Smooth muscle cell of the brain vasculature (primary cell): ENCODE measurements at places on chromosomes 5 and 9.

DNA sequence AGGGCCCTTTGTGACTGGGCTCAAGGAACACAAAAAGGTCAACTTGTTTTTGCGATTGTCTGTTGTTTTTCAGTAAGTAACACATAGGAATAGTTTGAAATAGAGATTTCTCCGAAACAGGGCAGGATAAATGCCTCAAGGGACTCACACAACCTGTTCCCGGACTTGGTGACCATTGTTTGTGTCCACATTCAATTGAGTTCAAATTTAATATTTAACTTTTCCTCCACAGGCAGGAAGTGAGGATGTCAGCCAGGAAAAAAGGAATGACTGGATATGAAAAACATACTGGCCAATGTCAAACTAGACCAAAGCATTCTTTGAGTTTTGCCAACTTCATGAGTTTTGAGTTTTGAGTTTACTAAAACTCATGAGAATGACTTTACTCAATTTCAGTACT is 72.7 kb downstream of the SPATA31C2 start:
- no peak for DNase-seq

DNA sequence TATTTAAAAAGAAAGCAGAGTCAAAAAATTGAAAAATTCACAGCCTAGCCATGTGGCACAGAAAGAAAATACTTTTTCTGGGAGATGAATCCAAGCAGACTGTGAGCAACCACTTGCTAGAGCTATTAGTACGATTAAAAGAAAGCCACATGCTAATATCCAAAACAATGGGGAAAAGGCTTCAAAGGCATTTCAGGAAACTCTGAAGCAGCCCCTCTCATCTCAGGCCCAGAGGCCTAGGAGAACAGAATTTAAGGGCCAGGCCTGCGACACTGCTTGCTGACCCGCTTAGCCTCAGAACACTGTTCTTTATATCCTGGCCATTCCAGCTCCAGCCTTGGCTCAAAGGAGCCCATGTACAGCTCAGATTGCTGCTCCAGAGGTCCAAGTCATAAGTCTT is 1257.0 kb upstream of the CDH18 start:
- no peak for DNase-seq

DNA sequence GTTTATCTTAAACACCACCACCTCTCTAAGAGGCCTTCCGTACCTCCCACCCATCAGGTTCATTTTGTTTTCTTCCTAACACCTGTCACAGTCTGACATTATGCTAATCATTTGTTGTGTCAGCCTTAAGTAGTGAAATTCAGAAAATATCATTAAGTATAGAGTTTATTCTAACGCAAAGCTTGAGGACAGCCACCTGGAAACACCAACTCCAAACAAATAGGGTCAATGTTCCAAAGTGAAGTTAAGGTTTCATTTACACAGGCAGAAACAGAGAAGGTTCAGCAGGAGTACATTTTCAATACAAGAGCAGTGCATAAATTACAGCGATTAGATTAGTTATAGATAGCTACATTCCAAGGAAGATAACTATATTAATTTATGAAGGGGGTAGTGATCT is 1.3 kb upstream of the SMC5 start:
- no peak for DNase-seq

DNA sequence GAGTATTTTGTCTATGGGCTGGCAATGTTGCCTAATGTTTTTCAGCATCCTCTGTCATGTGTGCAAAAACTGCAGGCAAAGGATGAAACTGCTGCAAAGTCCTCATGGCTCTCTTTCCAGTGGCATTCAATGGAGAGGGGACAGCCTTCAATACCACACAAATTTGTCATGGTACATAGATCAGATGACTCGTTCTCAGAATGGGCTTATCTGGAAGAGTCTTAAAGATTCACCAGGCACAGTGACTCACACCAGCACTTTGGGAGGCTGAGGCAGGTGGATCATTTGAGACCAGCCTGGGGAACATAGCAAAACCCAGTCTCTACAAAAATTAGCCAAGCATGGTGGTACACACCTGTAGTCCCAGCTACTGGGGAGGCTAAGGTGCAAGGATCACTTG is 5.3 kb downstream of the CDKN2AIPNL start:
- DNase-seq = no peak

- DNase-seq = no peak
Observed at GRCh38 chr5:135705941-135706466, 127.2 kb upstream of the CXCL14 start.

GRCh38 chr5:157366741-157367674 is 93.0 kb upstream of the NIPAL4 start:
- DNase-seq = peak; percentile 72

DNA sequence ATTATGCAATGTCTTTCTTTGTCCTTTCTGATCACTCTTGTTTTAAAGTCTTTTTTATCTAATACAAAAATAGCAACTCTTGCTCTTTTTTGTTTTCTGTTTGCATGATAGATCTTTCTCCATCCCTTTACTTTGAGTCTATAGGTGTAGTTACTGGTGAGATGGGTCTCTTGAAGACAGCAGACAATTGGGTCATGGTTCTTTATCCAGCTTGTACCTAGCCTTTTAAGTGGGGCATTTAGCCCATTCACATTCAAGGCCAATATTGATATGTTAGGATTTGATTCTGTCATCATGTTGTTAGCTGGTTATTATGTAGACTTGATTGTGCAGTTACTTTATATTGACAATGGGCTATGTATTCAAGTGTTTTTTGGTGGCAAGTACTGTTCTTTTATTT is 245.9 kb upstream of the TARS1 start:
- no peak for DNase-seq

DNA sequence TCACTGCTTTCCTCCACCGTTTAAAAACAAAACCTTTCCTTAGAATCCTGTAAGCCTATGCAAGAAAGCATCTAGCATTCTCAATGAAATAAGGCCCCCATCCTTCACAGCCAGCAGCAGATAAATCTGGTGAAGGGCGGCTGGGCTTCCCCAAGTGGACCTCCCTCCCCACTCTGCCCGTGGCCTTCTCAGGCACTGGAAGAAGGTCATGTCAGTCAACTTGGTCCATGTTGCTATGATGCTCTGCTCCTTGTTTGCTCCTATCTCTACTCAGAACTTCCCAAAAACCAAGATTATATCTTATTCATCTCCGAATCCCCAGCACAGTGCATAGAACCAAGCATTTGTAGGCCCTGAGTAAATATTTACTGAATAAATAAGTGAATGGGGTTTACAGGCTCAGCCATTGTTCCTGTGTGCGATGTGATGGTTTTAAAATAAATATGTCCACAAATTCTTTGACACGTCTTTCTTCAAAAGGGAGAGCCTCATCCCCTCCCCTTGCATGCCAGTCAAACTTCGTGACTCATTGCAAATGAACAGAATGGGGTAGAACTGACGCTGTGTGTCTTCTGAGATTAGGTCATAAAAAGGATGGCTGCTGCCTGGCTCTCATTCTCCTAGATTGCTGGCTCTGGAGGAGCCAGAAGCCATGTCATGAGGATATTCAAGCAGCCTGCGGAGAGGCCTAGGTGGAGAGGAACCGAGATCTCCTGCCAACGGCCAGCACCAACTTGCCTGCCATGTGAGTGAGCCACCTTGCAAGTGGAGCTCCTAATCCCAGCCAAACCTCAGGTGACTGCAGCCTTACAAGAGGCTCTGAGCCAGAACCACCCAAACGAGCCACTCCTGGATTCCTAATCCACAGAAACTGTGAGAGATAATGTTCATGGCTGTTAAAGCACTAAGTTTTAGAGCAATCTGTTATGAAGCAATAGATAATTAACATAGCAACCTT is 70.5 kb downstream of the MED27 start:
- no peak for DNase-seq

DNA sequence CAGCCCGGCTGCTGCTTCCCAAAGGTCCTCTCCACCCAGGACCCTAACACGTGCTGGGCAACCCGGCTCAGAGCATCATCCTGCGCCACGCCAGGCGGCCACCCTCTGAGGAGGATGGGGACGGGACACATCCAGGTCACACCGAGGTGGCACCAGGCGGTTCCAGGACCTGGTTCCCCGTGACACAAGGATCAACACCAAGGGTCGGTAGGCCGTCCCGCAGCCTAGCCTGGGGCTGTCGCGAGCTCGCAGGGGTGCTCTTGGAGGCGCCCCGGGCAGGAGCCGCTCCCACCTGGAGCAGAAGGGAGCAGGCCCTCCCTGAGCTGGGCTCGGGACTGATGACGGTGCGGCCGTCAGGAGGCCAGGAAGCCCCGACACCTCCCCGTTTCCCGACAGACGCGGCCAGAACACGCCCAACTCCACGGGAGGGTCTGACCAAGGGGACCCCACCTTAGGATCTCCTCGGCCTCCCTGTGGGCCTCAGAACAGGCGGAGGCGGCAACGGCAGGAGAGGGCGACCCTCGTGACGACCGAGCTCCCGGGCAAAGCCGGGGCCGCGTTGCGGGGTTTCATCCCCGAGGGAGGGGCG is 6.3 kb downstream of the EXD3 start:
- no peak for DNase-seq

GRCh38 chr5:133675376-133676154 is 63.2 kb upstream of the FSTL4 start:
- no peak for DNase-seq

- no peak for DNase-seq
Observed at GRCh38 chr5:109836280-109836679, 146.6 kb downstream of the MAN2A1 start.

DNA sequence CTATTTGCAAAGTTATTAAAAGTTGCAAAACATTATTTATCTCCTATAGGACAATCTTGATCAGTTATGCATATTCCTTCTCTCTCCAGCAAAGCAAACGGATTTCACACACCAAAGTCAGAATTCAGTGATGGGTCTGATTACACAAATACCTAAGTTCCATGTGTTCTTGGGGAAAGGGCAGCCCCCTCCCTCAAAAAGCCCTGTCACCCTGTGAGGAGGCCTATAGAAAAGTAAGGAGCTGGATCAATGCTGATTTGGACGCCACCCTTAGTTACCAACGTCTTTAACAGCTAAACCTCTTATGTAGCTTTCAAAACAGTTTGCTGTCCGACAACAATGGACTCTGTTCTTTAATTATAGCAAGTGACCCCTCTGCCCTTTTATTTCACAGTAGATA is 6.4 kb downstream of the ZNF608 start:
- DNase-seq = no peak

DNA sequence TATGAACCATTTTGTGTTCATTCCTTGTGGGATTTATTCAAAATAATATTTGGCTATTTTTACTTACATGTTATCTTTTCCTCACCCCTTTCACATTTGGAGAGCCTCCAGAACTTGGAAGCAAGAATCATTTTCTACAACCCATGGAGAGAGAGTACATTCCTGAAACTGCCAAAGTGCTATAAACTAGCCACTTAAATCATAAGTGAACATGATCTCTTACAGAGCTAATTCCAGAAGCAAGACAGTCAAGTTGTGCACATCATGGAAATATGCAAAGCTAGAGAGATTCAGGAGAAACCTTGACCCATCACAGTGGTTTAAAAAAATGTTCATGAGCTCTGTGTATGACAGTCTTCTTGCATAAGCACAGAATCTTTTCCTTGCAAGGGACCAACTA is 883.6 kb upstream of the C9orf72 start:
- DNase-seq = no peak

DNA sequence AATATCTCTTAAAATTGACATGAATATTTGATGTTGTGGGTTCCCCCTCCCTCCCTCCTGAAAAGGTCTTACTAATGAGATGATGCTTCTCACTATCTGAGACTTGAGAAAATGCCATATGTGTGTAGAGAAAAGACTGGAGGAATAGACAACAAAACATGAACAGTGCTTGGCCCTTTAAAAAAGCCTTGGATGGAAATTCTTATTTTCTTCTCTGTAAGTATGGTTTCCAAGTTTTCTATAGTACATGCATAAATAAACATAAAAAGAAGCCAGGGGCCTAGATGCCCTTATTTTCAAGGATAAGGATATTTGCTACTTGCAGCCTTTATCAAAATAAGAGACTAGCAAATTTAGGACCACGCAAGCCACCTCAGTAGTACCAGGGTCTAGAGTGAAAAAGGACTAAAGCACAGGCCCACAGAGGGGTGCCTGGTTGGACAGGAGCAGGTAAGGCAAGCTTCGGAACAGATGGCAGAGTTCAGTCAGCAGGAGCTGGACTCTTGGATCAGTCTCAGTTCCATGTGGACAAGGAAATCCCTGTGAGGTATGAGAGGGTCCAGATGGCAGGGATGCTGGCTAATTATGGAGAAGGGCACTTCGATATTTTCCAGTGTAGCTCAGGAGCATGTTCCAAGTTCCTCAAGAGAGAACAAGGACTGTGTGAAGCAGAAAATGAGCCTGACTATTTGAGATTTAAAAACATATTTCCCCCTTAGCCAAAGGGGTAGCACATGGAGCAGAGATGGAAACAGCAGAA is 4.6 kb upstream of the ANP32B start:
- DNase-seq = no peak

DNA sequence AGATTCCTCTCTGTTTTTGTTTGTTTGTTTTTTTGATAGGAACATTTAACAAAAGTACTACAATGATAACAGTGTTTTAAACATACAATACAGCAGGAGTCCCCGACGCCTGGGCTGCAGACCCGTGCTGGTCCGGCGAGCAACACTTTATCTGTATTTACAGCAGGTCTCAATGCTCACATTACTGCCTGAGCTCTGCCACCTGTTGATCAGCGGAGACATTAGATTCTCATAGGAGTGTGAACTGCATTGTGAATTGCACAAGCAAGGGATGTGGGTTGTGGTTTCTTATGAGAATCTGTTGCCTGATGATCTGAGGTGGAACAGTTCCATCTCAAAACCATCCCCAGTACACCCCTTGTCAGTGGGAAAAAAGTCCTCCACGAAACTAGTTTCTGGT is 1068.5 kb upstream of the CDH10 start:
- no peak for DNase-seq

GRCh38 chr5:78113689-78114264 is 180.7 kb downstream of the AP3B1 start:
- DNase-seq = no peak

DNA sequence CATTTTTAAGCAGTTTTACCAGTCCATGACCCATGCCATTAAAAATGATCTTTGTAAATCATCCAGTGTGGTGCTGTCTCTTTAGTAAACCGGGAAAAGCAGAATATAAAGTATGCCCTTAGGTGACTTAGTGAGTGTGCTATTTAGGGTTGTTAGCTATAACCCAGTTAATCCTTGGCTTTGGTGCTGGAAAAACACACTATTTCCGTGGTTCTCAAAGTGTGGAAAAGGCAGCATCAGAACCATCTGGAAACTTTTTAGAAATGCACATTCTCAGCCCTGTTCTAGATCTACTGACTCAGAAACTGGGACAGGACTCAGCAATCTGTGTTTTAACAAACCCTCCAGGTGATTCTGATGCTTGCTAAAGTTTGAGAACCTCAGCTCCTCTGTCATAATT is 123.6 kb upstream of the ZNF608 start:
- no peak for DNase-seq
